Small intestine (tissue), 16 donors: ENCODE measurements at places on chromosomes 4 and X. TPM values are rescaled to one million over a fixed set of nuclear protein-coding genes. Genes with fewer than 3 reads are reported as not detected.
A peak's percentile ranks its signal among the peaks of the same experiment; 100 is the strongest.

The SASH3 gene
- polyA plus RNA-seq = 7.0 TPM

GRCh38 chrX:72394518-72395170 is 88.9 kb upstream of the CITED1 start:
- no peaks in the 10 kb centered on the region for H3K36me3 ChIP-seq
- H3K4me1 ChIP-seq = no peaks in the 10 kb centered on the region
- H3K27ac ChIP-seq = no peak overlapping the region
- no peak for DNase-seq
- no peak overlapping the region for H3K4me3 ChIP-seq

DNA sequence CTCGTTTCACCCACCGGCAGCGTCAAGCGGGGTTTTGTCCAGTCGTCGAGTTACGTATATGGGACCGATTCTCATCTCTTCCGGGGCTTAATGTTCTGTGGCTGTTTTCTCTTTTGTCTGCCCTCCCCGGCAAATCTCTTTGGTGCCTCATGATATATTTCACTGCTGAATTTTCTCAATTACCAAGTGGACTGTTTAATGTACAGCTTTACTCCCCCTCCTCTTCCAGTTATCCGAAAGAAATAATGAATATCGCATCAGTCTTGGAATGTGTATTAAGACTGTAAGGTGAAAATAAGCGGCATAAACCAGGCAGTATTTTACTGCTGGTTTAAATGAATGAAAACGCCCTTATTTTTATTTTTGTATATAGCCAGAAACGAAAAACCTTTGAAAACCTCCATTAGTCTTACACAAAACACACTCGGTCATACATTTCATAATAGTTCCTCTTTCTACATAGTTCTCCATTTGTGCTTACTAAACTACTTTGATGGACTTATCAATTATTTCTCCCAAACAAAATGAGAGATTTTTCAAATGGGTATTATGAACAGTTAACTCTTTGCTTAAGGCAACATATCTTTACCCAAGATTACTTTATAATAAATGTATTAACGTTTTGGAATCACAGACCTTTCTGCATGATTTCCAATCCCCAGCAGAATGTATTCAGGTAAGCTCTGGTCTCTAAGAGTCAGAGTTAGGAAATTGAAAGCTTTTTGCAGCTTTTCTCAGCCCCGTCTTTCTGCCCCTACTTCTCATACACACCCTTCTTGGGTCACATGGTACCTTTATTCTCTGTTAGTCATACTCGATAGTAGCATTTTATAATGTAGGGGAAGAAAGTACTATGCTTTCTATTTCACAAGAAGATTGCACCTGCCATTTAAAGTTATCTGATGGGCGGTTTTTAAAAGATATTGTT is 979 bp downstream of the RP2 start:
- DNase-seq = peak; percentile 63
- peak overlapping the region; percentile 97 for H3K4me3 ChIP-seq
- H3K36me3 ChIP-seq = no peaks in the 10 kb centered on the region
- H3K27ac ChIP-seq = peak overlapping the region; percentile 98

The GAB3 gene
- 1.1 TPM for polyA plus RNA-seq

The MBNL3 gene
- polyA plus RNA-seq = 20.3 TPM

GRCh38 chr4:42917296-42917695 is 24.8 kb downstream of the GRXCR1 start:
- H3K27me3 ChIP-seq = no peaks in the 10 kb centered on the region
- DNase-seq = no peak
- no peak overlapping the region for H3K27ac ChIP-seq
- H3K4me1 ChIP-seq = no peaks in the 10 kb centered on the region

GRCh38 chrX:17164941-17165340 is 210.1 kb upstream of the NHS start:
- H3K27me3 ChIP-seq = no peaks in the 10 kb centered on the region
- no peaks in the 10 kb centered on the region for H3K36me3 ChIP-seq
- H3K4me1 ChIP-seq = no peaks in the 10 kb centered on the region
- DNase-seq = no peak

The PDE5A gene
- polyA plus RNA-seq = 5.9 TPM

The PRDM8 gene
- polyA plus RNA-seq = 2.0 TPM

DNA sequence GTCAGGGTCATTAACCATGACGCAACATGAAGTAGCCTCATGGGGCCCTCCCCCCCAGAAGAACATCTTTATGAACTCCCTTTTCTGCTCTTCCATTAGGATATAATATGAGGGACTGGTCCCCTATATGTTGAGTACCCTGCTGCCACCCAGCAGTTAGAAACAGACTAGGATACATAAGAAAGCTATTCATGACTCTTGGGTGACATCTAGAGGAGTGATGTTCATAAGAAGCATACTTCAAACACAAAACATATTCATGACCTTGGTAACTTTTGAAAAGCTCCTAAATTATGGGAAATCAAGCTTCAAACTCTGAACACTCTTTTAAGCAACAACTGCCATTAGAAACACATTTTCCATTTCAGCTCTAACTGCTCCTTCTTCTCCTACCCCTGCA is 155.2 kb upstream of the SPIN4 start:
- H3K27ac ChIP-seq = no peak overlapping the region
- no peaks in the 10 kb centered on the region for H3K27me3 ChIP-seq
- H3K4me3 ChIP-seq = no peak overlapping the region

- H3K27ac ChIP-seq = no peak overlapping the region
- H3K27me3 ChIP-seq = peaks cover 7% of the 10 kb centered on the region
- no peak for DNase-seq
- H3K36me3 ChIP-seq = no peaks in the 10 kb centered on the region
- no peaks in the 10 kb centered on the region for H3K4me1 ChIP-seq
- H3K4me3 ChIP-seq = no peak overlapping the region
Observed at GRCh38 chr4:24794480-24794879, 893 bp upstream of the SOD3 start.

DNA sequence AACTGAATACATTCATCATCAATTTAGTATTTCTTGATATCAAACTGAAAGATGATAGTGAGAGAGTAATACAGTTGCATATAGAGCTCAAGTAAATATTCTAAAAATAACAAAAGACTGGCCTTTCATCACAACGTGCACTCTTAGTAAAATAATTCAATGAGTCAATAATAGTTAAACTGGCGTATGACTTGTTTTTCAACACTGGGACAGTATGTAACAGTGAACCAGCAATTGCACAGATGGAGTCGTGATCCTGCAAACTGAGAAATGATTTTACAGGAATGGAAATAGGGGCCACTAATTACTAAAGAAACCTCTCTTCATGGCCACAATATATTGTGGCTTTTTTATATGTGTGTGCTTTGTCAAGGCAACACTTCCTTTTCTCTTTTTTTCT is 137.4 kb downstream of the SLC4A4 start:
- H3K4me1 ChIP-seq = no peaks in the 10 kb centered on the region
- no peaks in the 10 kb centered on the region for H3K27me3 ChIP-seq
- no peak overlapping the region for H3K27ac ChIP-seq
- peaks cover 3% of the 10 kb centered on the region for H3K36me3 ChIP-seq
- H3K4me3 ChIP-seq = no peak overlapping the region

The POF1B gene
- 31.8 TPM for polyA plus RNA-seq

DNA sequence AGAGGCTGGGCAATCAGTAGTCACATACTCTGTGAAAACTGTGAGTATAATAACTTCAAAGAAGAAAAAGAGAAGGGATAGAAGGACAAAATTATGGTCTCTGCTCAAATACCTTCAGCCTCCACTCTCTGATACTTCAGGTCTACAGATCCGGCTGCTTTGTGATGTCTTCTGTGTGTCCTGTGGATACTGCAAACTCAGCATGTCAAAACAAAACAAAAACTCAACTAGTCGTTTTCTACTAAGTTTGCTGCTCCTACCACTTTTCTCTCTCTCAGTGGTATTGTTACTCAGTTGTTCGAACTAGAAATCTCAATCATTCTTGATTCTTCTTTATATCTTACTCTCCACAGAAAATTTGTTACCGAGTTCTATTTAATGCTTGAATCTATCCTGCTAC is 202.4 kb upstream of the ANK2 start:
- H3K27ac ChIP-seq = no peak overlapping the region
- no peak overlapping the region for H3K4me3 ChIP-seq
- no peaks in the 10 kb centered on the region for H3K27me3 ChIP-seq
- DNase-seq = no peak

DNA sequence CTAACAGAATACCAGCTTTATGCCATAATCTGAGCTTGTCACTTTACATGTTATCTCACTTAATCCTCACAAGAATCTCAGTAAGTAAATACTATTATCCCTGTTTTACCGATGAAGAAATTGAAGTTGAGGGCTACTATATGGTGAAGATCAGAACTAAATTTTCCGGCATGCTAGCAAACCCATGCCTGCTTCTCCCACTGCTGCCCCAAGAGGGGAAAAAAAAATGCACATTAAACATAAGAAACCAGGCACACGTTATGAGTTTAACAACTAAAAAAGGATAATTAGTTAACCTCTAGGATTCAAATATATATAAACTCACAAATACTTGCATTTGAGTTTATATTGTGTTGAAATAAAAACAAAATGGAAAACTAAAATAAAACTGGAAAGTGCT is 10.8 kb downstream of the SLC10A7 start:
- no peaks in the 10 kb centered on the region for H3K27me3 ChIP-seq
- DNase-seq = no peak
- peaks cover 2% of the 10 kb centered on the region for H3K36me3 ChIP-seq
- no peak overlapping the region for H3K27ac ChIP-seq
- H3K4me3 ChIP-seq = no peak overlapping the region

- H3K27me3 ChIP-seq = no peaks in the 10 kb centered on the region
- H3K27ac ChIP-seq = peak overlapping the region; percentile 92
- H3K4me3 ChIP-seq = peak overlapping the region; percentile 55
- H3K36me3 ChIP-seq = no peaks in the 10 kb centered on the region
Observed at GRCh38 chr4:2962614-2963174, 512 bp downstream of the NOP14 start.

The ETDA gene
- polyA plus RNA-seq = not detected

GRCh38 chr4:165711436-165711835 is 161.6 kb upstream of the TLL1 start:
- no peaks in the 10 kb centered on the region for H3K4me1 ChIP-seq
- no peak overlapping the region for H3K4me3 ChIP-seq
- H3K27me3 ChIP-seq = no peaks in the 10 kb centered on the region
- DNase-seq = no peak
- no peaks in the 10 kb centered on the region for H3K36me3 ChIP-seq
- no peak overlapping the region for H3K27ac ChIP-seq

DNA sequence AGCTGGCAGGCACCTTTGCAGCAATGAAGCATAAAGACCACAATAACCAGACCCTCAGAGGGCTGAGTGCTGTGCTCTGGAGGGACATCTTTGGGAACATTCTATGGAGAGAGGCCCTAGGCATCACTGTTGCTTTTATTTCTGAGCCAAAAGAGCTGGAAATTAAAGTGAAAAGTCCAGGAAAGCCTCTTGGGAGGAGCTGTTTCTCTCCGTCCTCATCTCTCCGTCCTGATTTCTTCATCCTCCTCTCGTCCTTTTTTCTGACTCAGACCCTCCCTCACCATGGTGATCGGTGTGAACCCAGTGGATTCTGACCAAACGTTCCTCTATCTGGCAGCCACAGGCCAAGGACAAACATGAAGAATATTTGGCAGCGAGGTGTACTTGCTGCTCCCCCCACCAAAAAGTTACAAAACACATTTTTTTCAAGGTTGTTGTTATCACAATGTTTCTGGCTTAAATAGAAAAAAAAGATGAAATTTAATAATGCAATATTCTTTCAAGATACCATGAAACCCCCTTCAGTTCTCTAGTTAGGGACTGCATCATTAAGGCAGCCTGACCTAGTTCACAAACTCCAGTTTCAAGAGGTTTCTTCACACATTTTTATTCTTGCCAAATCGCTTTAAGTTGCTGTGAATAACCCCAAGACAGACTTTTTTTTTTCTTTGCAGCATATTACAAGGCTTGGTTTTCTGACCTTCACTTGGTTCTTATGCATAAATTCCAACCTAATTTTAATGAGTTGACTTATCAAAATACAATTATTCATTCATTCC is 80.2 kb downstream of the SCD5 start:
- H3K4me3 ChIP-seq = no peak overlapping the region
- H3K36me3 ChIP-seq = no peaks in the 10 kb centered on the region
- no peaks in the 10 kb centered on the region for H3K27me3 ChIP-seq
- H3K4me1 ChIP-seq = no peaks in the 10 kb centered on the region
- DNase-seq = no peak

GRCh38 chr4:8239226-8239625 is 30.3 kb upstream of the HTRA3 start:
- no peak overlapping the region for H3K4me3 ChIP-seq
- no peak overlapping the region for H3K27ac ChIP-seq
- H3K27me3 ChIP-seq = no peaks in the 10 kb centered on the region

GRCh38 chr4:16116019-16116418 is 32.2 kb upstream of the PROM1 start:
- DNase-seq = no peak
- H3K36me3 ChIP-seq = no peaks in the 10 kb centered on the region
- no peaks in the 10 kb centered on the region for H3K27me3 ChIP-seq
- no peak overlapping the region for H3K4me3 ChIP-seq
- H3K27ac ChIP-seq = no peak overlapping the region
- H3K4me1 ChIP-seq = no peaks in the 10 kb centered on the region

The DGAT2L6 gene
- polyA plus RNA-seq = not detected

The CCDC110 gene
- not detected for polyA plus RNA-seq

- H3K27me3 ChIP-seq = no peaks in the 10 kb centered on the region
- no peak overlapping the region for H3K4me3 ChIP-seq
- H3K4me1 ChIP-seq = peaks cover 3% of the 10 kb centered on the region
- H3K36me3 ChIP-seq = peaks cover 41% of the 10 kb centered on the region
Observed at GRCh38 chr4:10085828-10086505, 30.6 kb downstream of the WDR1 start.

GRCh38 chr4:3868211-3869173 is 102.3 kb downstream of the ADRA2C start:
- peak; percentile 6 for DNase-seq
- no peaks in the 10 kb centered on the region for H3K36me3 ChIP-seq
- H3K4me1 ChIP-seq = no peaks in the 10 kb centered on the region
- no peak overlapping the region for H3K4me3 ChIP-seq
- no peak overlapping the region for H3K27ac ChIP-seq

DNA sequence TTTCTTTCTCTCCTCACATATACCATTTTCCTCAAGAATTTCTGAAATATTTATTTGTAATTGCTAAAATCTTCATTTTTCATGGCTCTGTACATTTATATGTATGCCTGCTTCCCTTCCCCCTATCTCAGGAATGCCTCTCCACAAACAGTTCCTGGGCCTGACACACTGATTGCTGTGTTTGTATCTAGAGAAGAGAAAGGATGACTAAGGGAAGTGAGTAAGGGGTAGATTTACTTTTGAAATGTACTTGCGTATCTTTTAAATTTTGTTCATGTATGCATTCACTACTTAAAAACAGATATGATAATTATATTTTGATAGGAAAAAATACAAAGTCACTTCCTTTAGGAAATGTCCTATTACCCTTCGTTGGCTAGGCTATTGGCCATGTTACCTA is 790.8 kb downstream of the PCDH18 start:
- no peak overlapping the region for H3K4me3 ChIP-seq
- DNase-seq = no peak
- no peaks in the 10 kb centered on the region for H3K36me3 ChIP-seq
- no peaks in the 10 kb centered on the region for H3K4me1 ChIP-seq
- H3K27me3 ChIP-seq = no peaks in the 10 kb centered on the region

DNA sequence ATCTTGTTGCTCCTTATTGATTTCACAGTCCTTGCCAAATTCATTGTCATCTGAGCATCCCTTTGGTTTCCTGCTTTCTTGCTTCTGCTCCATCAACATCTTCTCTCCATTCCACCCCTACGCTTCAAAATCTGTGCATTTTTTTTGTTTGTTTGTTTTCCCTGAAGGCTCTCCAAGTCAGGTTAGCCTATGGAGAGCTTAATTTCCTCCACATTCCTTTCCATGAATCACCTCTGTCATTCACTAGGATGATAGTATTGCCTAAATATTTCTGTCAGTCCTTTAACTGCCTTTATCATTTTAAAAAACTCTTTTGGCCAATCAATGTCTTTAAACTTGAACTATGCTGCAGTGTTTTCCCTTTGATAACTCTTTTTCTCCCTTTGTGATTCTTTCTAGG is 67.7 kb downstream of the PPARGC1A start:
- H3K36me3 ChIP-seq = no peaks in the 10 kb centered on the region
- no peak for DNase-seq
- H3K27me3 ChIP-seq = no peaks in the 10 kb centered on the region
- no peak overlapping the region for H3K4me3 ChIP-seq
- no peak overlapping the region for H3K27ac ChIP-seq

The CTAG2 gene
- polyA plus RNA-seq = not detected
